PC-3 (cell line): ENCODE measurements at places on chromosomes 1 and 21.

DNA sequence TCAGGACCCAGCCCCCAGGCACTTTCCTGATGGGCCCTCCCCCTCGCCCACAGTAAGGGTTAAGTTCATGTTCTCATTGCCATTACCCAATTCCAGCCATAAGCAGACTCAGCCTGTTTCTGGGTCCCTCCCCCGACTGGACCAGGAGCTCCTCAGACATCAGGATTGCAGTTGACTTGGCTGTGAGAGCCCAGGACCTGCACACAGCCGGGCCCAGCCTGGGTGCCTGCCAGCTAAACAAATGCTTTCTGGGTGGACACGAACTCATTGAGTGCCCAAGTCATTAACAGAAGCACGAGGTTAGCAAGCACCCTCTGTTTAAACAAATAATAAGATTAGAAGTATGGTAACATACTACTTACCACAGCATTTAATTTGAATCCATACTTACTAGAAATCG, 147.9 kb upstream of the POU3F1 start:
- no peak overlapping the region for H3K4me3 ChIP-seq
- no peaks in the 10 kb centered on the region for H3K36me3 ChIP-seq
- DNase-seq = no peak
- H3K4me1 ChIP-seq = no peaks in the 10 kb centered on the region
- H3K27ac ChIP-seq = no peak overlapping the region

DNA sequence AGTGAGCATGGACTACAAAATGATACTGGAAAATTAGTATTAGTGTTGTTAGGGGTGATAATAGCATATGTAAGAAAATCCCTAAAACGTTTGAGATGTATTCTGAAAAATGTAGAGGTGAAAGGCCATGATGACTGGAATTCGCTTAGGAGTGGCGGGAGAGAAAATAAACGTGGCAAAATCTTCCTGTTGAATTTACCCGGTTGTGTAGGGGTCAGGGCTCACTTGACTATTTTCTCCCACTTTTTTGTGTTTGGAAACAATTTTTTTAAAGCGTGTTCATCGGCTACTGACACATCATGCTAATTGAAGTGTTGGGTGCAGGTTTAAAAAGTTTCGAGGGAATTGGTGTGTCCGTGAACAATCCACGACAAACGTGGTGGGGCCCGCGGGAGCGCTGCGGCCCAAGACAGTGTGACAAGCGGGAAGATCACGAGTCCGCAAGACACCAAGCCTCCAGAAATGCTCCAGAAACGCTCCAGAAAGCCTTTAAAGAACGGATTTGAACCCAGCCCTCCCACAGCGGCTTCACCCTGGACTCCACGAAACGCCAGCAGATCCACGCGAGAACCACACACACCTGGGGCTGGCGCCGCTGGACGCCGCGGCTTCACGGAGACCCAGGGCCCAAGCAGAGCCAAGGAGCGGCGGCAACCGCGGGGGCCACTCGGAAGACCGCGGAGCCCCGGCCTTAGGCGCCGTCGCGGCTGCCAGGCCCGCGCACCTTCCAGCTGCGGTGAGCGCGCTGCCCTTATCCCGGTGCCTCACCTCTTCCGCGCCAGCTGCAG, 573 bp downstream of the PSMG1 start:
- H3K4me3 ChIP-seq = peak overlapping the region; percentile 85
- H3K27ac ChIP-seq = peak overlapping the region; percentile 24
- DNase-seq = peak; percentile 25
- H3K4me1 ChIP-seq = peaks cover 18% of the 10 kb centered on the region
- no peaks in the 10 kb centered on the region for H3K27me3 ChIP-seq

- no peak overlapping the region for H3K4me3 ChIP-seq
- no peak overlapping the region for H3K27ac ChIP-seq
- no peaks in the 10 kb centered on the region for H3K27me3 ChIP-seq
- H3K4me1 ChIP-seq = peaks cover 15% of the 10 kb centered on the region
Observed at GRCh38 chr1:235052067-235053008, 76.3 kb downstream of the TOMM20 start.

DNA sequence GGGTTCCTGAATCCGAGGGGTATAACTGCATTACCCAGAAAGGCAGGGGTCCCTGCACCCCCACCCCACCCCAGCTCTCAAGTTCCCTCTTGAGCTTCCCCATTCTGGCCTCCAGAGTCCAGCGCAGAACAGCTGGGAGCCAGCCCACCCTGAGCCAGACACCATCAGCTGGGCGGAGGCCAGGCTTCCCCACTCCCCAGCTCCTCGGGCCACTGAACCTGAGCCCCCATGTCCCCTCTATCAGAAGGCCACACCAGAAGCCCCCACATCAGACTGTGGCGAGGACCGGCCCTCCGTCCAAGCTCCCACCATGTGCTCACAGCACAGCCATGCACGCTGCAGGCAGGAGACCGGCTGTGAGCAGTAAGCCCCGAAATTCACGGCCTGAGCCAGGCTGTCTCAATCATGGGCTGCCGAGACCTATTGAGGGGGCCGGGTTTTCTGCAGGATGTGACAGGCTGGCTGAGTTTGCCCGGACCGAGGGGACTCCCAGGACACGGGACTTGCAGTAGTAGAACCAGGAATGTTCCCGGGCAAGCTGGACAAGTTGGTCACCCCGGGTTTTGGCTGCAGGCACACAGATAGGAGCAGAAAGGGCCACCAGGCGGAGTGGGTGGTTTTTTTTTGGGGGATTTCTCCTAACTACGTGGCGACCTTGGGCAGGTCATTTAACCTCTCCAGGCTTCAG, 25.5 kb upstream of the TNFRSF1B start:
- DNase-seq = no peak
- peaks cover 14% of the 10 kb centered on the region for H3K4me1 ChIP-seq
- no peak overlapping the region for H3K4me3 ChIP-seq
- no peaks in the 10 kb centered on the region for H3K36me3 ChIP-seq

DNA sequence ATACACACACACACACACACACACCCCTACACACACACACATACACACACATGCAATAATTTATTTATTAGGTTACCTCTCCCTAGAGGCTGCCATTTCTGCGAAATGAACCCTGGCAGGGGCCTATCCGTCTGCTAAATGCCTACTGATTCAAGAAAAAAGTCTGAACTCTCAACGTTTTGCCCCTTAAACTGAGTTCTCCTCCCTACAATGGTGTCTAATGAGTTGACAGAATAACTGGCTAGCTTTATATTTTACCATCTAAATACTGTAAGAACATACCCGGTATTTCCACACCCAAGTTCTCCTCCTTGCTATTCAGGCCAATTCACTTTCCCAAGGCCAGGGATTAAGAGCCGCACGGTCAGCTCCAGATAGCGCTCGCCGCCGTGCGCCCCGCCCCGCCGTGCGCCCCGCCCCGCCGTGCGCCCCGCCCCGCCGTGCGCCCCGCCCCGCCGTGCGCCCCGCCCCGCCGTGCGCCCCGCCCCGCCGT, 339 bp upstream of the RNPC3 start:
- no peaks in the 10 kb centered on the region for H3K27me3 ChIP-seq
- H3K4me3 ChIP-seq = peak overlapping the region; percentile 64
- H3K4me1 ChIP-seq = peaks cover 27% of the 10 kb centered on the region

DNA sequence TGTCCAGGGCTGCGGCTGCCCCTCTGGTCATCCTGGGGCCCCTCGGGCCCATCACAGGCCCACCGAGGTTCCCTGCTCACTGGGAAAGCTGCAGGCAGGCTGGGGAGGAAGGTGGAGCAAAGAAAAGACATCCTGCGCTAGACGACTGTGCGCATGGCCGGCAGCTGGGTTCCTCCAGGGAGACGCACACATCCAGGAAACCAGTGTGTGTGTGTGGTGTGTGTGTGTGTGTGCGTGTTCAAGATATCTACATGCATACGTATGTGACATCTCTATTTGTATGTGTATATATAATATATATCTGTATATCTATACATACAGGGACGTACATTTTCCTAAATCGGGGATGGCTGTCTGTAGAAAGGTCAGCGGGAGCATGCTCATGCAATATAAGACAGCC, 63.7 kb downstream of the ACOT7 start:
- no peak for DNase-seq
- H3K27ac ChIP-seq = no peak overlapping the region
- no peaks in the 10 kb centered on the region for H3K27me3 ChIP-seq
- H3K4me3 ChIP-seq = no peak overlapping the region
- peaks cover 19% of the 10 kb centered on the region for H3K4me1 ChIP-seq
- peaks cover 17% of the 10 kb centered on the region; the same call in 1 of the 2 replicates for H3K36me3 ChIP-seq

DNA sequence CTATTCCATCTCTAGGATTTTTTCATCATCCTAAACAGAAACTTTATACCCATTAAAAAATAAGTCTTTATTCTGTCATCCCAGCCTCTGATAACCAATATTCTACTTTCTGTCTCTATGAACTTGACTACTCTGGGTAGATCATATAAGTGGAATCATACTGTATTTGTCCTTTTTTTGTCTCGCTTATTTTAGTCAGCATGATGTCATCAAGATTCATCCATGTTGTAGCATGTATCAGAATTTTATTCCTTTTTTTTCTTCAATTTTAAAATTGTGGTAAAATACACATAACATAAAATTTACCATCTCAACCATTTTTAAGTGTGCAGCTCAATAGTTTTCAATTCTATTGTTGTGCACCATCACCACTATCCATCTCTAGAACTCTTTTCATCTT, 90.0 kb downstream of the SYT14 start:
- no peaks in the 10 kb centered on the region for H3K4me1 ChIP-seq
- H3K27ac ChIP-seq = no peak overlapping the region
- DNase-seq = no peak
- H3K27me3 ChIP-seq = no peaks in the 10 kb centered on the region
- H3K36me3 ChIP-seq = no peaks in the 10 kb centered on the region
- no peak overlapping the region for H3K4me3 ChIP-seq

GRCh38 chr1:158754420-158754819, at the start of gene OR6K6:
OR6K6 (plus strand) TSS chr1:158754720; CDS start chr1:158754888, 168 bp downstream.
- no peak for DNase-seq
- no peaks in the 10 kb centered on the region for H3K36me3 ChIP-seq
- no peak within 1 kb of the TSS for H3K4me3 ChIP-seq
- H3K27me3 ChIP-seq = peaks cover 34% of the 10 kb centered on the region; the same call in 1 of the 2 replicates
- H3K27ac ChIP-seq = no peak within 1 kb of the TSS
- no peaks in the 10 kb centered on the region for H3K4me1 ChIP-seq

DNA sequence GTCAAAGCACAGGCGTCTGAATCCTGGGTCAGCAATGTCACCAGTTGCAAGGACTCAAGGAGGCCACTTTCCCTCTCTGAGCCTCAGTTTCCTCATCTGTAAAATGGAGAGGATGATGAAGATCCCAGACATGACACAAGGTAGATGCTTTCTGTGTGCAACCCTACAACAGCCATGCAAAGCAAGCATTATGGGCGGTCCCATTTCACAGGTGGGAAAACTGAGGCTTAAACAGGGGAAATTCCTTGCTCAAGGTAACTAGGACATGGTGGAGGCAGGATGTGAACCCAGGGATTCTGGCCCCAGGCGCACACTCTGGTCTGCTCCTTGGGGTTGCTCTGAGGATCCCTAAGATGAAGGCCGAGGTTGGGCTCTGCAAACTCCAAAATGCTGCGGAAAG, 311.0 kb downstream of the PTPRU start:
- no peak overlapping the region for H3K27ac ChIP-seq
- DNase-seq = no peak
- no peaks in the 10 kb centered on the region for H3K27me3 ChIP-seq
- no peaks in the 10 kb centered on the region for H3K36me3 ChIP-seq

- DNase-seq = no peak
- H3K27ac ChIP-seq = no peak overlapping the region
- no peaks in the 10 kb centered on the region for H3K36me3 ChIP-seq
- H3K4me3 ChIP-seq = no peak overlapping the region
- no peaks in the 10 kb centered on the region for H3K27me3 ChIP-seq
Observed at GRCh38 chr1:55010194-55010886, 11.6 kb downstream of the BSND start.

- peak overlapping the region; percentile 95 for H3K4me3 ChIP-seq
- H3K36me3 ChIP-seq = no peaks in the 10 kb centered on the region
- no peak overlapping the region for H3K27ac ChIP-seq
- peaks cover 21% of the 10 kb centered on the region for H3K4me1 ChIP-seq
- no peaks in the 10 kb centered on the region for H3K27me3 ChIP-seq
Observed at GRCh38 chr1:89821322-89822108, 683 bp downstream of the LRRC8D start.

DNA sequence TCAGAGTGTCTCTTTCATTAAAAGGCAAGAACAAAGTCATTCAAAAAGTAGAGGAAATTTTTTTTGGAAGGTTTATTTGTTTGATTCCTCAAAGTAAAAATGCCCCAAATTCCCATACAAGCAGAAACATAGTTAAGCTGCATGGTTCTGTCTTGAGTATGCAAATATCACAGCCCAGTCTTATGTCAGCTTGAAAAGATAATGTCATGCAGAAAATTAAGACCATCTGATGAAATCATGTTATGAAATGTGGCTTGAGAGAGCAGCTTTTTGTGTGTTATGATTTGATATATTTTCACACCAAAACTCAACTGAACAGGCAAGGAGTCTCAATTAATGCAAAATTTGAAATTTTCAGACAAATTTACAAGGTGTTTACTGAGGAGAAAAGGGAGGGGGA, 411.0 kb downstream of the LMO4 start:
- H3K4me1 ChIP-seq = no peaks in the 10 kb centered on the region
- no peak overlapping the region for H3K27ac ChIP-seq
- no peaks in the 10 kb centered on the region for H3K27me3 ChIP-seq
- H3K36me3 ChIP-seq = no peaks in the 10 kb centered on the region

DNA sequence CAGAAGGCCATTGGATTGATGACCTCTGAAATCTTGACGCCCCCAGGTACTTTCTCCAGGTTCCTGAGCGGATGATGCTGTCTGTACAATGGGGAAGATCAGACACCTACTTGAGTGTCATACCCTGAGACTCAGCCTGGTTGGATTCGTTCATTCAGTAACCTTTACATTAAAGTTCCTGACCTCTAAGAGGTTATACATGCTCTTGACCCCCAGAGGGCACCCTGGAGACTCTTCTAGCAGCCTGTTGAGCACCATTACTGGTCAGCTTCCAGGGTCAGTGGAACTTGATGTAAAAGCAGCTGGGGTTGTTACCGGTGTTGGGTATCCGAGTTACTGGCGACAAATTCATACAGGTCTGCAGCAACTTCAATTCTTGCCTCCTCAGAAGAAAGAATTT, 114.3 kb upstream of the ZNF678 start:
- H3K4me3 ChIP-seq = no peak overlapping the region
- H3K4me1 ChIP-seq = no peaks in the 10 kb centered on the region
- no peak overlapping the region for H3K27ac ChIP-seq
- peak; percentile 63 for DNase-seq
- peaks cover 5% of the 10 kb centered on the region for H3K27me3 ChIP-seq
- H3K36me3 ChIP-seq = no peaks in the 10 kb centered on the region

- no peak for DNase-seq
- H3K27ac ChIP-seq = no peak overlapping the region
- H3K4me3 ChIP-seq = peak overlapping the region; percentile 71
- H3K27me3 ChIP-seq = peaks cover 45% of the 10 kb centered on the region
- H3K36me3 ChIP-seq = no peaks in the 10 kb centered on the region
Observed at GRCh38 chr1:180230416-180230790, 339 bp downstream of the LHX4 start.

DNA sequence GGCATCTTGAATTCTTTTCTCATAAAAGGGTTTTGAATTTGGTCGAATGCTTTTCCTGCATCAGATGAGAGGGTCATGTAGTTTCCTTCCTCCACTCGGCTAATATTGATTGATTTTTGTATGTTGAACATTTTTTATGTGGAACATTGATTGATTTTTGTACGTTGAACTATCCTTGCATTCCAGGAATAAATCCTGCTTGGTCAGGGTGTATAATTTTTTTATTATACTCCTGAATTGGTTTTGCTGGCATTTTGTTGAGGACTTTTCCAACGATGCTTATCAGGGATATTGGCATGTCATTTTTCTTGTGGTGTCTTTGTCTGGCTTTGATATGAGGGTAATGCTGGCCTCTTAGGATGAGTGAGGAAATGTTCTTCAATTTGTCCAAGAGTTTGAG, 8.5 kb downstream of the TMEM240 start:
- no peak overlapping the region for H3K4me3 ChIP-seq
- H3K36me3 ChIP-seq = peaks cover 45% of the 10 kb centered on the region
- no peaks in the 10 kb centered on the region for H3K4me1 ChIP-seq
